ENCODE measurements at places on chromosomes 2 and 18.

DNA sequence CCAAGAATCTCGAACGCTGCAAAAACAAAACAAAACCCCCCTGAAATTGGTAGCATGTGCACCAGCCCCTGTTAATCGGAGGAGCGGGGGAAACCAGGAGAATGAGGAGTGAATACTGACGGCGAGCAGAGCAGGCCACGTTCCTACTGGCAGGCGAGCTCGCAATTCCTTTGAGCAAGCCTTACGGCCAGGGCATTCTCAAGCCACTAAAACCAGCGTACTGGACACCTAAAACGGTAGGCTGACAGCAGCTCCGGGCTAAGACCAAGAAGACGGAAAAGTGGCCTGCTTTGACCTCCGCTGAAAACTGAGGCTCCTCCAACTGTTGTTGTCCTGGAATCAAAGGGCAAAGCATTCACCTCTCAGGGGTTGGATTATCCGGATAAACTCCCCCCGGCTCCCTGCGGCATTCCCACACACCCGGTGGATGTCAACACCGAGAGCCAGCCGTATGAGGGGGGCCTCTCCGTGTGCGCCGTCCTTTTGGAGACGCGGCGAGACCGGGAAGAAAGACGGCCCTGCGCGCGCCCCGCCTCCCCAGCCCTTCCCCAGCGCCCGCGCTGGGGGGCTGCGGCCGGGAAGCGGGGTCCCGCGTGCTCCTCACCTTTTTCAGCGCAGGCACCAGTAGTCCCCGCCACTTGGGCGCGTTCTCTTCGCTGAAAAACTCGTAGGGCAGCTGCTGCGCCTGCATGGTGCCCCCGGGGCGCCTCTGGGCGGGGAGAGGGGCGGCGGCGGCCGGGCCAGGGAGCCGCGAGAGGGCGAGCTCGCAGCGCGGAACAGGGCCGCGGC is 925 bp downstream of the SOS1 start:
- peak; percentile 53 for DNase-seq

DNA sequence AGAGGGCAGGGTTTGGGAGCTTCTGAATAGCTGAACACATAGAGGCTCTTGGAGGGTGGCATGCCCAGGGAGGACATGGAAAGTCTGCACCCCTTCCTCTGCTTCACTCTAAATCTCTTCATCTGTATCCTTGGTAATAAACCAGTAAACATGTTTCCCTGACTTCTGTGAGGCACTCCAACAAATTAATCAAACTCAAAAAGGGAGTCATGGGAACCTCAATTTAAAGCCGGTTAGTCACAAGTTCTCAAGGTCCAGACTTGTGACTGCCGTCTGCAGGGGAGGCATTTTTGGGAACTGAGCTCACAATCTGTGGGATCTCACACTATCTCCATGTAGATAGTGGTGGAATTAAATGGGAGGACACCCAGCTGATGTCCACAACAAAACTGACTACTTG is 33.1 kb upstream of the STON1 start:
- peak; percentile 76 for DNase-seq

DNA sequence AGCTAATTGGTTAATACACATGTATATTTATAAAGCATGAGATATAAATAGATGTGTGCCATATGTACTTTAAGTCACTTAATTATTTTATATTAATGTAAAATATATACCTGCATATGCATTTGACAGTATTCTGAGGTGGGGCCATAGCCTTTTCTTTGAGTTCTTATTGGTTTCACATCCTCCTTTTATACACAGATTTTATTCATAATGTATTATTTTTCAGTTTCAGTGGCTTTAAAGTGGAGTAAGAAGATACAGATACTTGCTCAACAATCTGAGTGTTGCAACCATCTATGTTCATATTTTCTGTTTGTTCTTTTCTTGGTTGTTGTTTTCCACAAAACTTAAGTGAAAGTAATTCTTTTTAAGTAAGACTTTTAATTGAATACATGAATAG is 436.5 kb downstream of the RND3 start:
- DNase-seq = no peak

DNA sequence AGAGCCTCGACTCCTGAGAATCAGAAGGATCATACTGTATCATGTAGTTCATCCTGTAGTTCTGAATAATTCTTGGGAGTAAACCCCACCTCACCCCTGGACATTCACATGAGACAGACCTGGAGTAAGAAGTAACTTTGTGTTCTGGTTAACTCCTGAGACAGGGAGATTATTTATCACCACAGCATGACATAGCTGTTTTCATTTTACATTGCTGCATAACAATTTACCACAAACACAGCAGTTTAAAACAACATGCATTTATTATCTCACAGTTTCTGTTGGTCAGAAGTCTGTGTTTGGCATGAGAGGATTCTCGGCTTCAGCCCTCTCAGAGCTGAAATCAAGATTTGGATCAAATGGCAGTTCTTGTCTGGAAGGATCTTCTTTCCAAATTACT is 855.8 kb upstream of the FANCL start:
- DNase-seq = no peak

DNA sequence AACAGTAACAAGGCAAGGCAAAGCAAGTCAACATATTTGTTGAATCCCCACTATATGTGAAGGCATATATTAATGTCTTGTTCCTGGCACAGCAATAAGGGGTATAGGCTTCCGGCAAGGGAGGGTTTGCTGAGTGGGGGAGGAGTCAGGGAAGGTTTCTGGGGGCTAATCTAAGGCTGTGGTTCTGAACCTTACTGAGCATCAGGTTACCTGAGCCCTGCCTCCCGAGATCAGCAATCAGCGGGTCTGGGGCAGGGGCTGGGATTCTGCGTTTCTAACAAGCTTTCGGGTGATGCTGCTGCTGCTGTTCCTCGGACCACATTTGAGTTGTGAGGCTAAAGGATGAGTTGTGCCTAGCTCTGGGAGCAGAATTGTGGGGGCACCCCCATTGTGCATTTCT is 401.7 kb upstream of the SPRED2 start:
- DNase-seq = no peak

DNA sequence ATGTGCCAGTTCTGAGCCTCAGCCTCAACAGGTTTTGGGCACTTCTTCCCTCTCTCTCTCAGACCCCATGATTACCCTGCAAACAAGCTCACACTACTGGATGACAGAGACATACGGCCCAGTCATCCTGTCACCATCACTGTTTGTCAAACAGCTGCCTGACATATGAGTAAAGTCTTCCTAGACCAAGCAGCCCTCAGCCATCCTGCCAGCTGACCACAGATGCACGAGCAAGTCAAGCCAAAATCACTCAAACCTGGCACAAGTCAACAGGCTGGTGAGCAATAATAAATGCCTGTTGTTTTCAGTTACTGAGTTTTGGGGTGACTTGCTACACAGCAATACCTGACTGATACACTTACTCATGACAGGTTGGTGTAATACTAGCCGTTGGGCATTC is 75.5 kb upstream of the KLF7 start:
- DNase-seq = peak; percentile 53

- DNase-seq = peak; percentile 64
Observed at GRCh38 chr2:96537066-96537733, 648 bp downstream of the ARID5A start.

DNA sequence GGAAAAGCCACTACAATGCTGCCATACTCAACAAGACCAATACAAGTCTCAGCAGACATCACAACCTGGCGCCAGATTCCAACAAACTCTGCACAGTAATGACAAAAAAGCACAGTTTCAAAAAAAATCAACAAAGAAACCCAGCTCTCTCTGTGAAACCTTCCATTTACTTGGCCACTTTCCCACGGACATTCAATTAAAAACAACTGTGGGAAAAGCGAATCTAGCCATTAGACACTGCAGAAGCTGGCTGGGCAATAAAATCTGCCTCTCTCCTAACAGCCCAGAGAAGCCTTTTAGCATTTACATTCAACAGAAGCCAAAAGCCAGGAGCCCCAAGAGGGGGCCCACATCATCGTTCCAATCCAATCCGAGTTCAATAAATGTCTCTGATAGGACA is 128.9 kb downstream of the HDAC4 start:
- no peak for DNase-seq

GRCh38 chr2:37689751-37690150 is 18.3 kb upstream of the CDC42EP3 start:
- no peak for DNase-seq

DNA sequence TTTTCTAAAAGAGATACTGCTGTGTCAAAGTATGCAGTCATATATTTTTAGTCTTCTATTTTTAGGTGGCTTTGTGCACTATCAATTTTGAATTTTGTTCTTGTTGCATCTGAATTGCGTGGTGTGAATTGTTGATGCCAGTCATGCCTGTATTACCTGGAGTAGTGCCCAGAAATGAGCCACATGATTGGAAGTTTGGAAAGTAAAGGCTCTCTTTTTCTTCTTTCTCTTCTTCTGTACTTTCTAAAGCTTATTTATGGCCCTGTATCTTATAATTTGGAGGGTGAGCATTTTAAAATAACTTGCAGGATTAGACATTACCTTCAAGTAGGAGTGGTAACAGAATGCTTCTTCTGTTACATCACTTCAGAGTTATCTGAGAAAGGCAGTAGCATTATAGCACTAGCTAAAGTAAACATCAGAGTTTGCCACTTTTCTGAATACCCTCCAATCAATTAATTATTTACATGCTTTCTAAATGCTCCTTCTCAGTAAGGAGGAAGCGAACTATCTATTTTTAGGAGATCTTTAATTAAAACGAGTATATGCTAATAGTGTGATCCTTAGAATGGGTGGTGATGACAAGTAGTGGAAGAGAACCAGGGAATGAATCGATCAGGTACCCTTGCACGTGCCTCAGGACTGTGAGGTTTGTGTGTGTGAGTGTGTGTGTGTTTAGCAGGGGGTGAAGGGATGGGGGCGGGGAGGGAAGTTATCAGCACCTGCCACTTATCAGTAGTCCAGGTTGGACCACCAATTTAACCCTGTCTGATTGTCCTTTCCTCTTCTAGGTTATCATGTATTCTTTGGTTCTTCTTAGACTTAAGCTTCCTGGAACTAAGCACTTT is 112.5 kb downstream of the MAP3K20 start:
- DNase-seq = peak; percentile 77

DNA sequence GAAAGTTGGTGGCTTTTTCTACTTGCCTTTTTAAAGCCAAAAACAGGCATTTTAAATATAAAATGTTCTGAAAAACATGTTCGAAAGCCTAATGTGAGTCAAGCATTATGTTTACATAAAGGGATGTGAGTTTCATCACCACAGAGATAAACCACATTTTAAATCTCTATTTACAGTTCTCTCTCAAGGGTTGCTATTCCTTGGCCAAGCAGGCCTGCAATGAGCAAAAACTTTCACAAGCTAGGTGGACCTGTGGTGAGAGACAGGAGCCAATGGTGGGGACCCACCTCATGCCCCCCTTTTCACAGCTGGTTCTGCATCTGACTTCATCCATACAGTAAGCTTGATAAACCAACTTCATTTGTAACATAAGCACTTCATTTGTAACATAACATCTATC is 65.1 kb downstream of the CUL3 start:
- peak; percentile 71 for DNase-seq

- peak; percentile 76 for DNase-seq
Observed at GRCh38 chr2:235135990-235136561, 184.3 kb downstream of the SH3BP4 start.

DNA sequence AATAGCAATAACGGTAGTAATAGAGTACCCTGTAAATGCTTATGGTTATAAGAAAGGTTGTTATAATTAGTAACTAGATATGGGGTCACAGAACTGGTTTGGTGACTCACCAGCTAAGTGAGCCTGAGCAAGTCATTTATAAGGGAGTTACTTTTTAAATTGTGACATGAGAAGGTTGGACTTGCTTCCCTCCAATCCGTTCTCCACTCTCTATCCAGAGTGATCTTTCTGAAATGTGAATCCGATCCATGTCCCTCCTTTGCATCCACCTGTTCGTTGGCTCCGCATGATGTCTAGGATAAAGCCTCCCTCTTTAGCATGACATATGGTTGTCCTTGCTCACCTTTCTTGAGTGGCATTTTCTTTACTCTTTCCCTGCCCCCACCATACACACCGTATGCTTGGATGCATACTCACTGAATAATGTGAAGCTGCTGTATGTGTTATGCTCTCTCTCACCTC is 83.1 kb downstream of the CDC42EP3 start:
- no peak for DNase-seq

- no peak for DNase-seq
Observed at GRCh38 chr2:140718999-140719398, 1411.8 kb downstream of the LRP1B start.

GRCh38 chr18:45666006-45666405 is 50.7 kb downstream of the SLC14A2 start:
- DNase-seq = no peak

DNA sequence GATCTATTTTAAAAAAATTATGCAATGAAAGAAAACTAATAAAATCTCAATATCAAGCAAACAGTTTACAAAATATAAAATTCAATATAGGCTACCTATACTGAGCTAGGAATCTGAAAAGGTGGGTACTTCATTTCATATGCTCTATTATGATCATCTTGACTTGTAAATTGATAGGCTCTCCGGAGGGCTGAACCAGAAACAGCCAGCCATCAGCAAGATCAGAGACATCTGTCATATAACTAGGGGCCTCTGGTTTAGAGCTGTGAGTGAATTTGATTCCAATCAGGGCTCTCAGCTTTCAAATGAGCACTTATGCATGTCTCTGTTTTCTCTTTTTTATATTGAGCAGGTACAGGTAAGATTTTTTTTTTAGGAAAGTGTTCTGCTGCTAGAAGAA is 114.2 kb downstream of the SPHKAP start:
- DNase-seq = no peak

GRCh38 chr2:134290358-134290757 is 36.5 kb downstream of the MGAT5 start:
- no peak for DNase-seq

DNA sequence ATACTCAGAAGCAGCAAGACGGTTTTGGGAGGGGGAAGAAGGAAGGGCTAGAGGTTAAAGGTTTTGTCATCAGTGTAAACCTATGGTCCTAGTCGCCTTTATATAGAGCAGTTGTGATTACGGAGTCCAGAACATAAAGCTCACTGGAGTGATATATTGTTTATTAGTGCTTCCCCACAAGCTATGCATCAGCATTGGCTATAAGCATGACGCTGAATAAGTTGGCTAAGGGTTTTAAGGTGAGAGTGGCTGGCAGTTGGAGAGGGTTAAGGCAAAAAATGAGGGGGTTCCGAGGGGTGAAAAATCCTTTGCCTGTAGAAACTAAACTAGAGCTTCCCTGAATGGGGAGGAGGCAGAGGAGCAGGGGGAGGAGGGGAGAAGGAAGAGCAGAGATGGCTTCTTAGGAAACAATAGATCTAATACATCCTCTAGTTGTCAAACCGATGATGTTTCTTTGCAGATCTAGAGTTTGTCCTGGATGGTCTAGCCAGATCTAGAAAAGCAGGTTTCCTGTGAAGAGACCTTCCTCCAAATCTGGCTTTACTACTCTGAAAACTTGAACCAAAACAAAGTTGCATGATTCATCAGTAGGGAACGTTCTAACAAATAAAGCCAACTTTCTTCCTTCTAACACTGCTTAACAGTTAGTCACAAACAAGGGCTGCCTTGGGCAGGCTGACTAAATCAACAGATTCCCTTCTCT is 2.5 kb downstream of the KLF7 start:
- DNase-seq = peak; percentile 95

- DNase-seq = peak; percentile 62
Observed at GRCh38 chr2:197931661-197932312, 127.4 kb downstream of the PLCL1 start.

Measured in fibroblast of skin of right biceps (primary cell).